SJSA1 (cell line): ENCODE measurements at places on chromosomes 1 and 21.

GRCh38 chr21:42779431-42779861 is 99.9 kb downstream of the WDR4 start:
- no peak for DNase-seq

- no peak for DNase-seq
Observed at GRCh38 chr1:228899421-228899956, 164.2 kb downstream of the RHOU start.

GRCh38 chr1:199724049-199724448 is 303.5 kb upstream of the NR5A2 start:
- no peak for DNase-seq

DNA sequence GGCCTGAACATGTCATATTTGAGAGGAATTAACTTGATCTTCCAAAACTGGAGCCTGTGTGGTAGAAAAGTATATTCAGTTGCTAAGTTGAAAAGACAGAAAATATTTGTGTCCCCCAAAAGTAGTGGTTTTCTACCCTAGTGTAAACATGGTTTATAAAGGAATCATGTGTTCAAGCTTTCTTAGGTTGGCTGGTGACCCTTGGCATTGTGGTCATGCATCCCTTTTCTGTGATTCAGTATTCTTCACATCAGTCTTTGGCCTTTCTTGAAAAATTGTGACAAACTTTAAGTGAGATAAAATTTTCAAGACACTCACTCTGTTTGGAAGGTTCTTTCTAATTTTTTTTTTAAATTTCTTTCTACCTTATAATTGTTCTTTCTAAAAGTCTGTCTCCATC is 193.2 kb downstream of the DHRS3 start:
- no peak for DNase-seq

DNA sequence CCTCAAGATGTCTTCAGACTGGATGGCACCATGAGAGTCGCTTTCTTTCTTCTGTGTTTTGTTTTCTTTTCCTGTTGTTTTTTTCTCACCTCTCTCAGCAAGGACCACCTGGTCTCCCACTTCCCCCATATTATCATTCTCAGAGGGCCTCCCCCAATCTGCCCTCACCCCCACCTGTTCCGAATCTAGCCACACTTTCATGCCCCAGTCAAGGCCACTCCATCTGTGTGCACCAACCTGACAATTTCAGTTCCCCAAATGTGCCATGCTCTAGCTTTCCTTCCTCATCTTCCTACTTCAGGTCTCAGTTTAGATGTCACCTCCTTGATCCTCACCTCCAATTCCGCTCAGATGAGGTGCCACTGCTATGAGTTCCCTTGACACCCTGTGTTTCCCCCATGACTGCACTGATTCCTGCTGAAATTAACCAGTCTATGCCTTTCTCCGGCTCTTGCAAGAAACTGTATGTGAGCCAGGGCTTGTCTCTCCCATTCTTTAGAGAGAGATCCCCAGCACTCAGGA is 146.2 kb downstream of the PLPP3 start:
- DNase-seq, result no peak
